ENCODE measurements at places on chromosomes 12 and 14. TPM values are rescaled to one million over a fixed set of nuclear protein-coding genes. Genes with fewer than 3 reads are reported as not detected.

Gene BCL2L2
- 28.2 TPM for total RNA-seq

DNA sequence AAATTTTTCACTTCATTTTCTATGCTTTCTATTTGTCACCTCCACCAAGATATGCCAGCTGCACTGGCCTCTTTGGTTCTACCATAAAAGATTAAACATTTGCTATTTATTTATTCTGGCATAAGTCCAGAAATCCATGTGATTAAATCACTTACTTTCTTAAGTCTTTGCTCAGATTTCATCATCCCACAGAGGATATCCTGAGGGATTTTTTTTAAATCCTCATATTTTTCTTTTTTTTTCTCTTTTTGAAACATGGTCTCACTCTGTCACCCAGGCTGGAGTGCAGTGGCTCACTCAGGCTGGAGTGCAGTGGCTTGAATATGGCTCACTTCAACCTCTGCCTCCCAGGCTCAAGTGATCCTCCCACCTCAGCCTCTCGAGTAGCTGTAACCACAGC lies 645.4 kb upstream of the ATXN7L3B start:
- H3K36me3 ChIP-seq: no peaks in the 10 kb centered on the region
- H3K27me3 ChIP-seq: no peaks in the 10 kb centered on the region
- no peak for DNase-seq
- H3K4me3 ChIP-seq: no peak overlapping the region
- H3K4me1 ChIP-seq: no peaks in the 10 kb centered on the region
- H3K27ac ChIP-seq: no peak overlapping the region

Gene SMCO2
- not detected for total RNA-seq

DNA sequence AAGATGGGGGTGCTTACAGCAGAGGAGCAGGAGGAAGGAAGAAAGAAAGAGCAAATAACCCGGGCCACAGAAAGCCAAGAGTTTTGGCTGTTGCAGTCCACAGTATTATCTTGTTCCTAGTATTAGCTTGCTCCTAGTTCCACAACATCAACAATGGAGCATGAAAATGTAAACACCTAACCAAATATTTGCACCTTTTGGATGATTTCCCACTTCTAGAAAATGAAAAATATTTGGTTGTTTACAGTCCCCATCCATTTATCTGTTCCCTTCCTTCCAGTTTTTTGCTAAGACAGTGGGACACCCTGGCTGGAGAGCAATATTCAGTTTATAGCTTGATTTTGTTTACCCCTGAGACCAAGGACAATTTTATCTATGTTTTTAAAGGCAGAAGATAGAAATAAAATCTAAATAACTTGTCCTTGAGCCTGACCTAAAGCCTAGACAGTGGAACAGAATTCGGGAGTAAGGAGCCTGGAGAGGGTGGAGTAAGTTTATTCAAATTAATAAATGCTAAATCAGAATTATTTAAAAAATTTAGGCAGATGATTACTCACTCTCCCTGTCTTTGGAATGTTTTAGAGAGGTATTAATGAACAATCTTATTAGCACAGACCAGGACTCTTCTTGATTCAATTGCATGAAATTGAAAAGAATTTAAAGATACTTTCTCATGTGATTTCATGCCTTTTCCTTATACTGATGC lies 51.6 kb downstream of the RESF1 start:
- H3K4me3 ChIP-seq: no peak overlapping the region
- DNase-seq: no peak
- H3K27me3 ChIP-seq: no peaks in the 10 kb centered on the region
- peak overlapping the region; percentile 60 for H3K27ac ChIP-seq
- peaks cover 25% of the 10 kb centered on the region for H3K4me1 ChIP-seq

Gene GLIPR1L1
- total RNA-seq: not detected
